ENCODE measurements at places on chromosomes 1 and 21.

GRCh38 chr1:150165622-150166612 is 16.2 kb downstream of the PLEKHO1 start:
- DNase-seq = no peak

DNA sequence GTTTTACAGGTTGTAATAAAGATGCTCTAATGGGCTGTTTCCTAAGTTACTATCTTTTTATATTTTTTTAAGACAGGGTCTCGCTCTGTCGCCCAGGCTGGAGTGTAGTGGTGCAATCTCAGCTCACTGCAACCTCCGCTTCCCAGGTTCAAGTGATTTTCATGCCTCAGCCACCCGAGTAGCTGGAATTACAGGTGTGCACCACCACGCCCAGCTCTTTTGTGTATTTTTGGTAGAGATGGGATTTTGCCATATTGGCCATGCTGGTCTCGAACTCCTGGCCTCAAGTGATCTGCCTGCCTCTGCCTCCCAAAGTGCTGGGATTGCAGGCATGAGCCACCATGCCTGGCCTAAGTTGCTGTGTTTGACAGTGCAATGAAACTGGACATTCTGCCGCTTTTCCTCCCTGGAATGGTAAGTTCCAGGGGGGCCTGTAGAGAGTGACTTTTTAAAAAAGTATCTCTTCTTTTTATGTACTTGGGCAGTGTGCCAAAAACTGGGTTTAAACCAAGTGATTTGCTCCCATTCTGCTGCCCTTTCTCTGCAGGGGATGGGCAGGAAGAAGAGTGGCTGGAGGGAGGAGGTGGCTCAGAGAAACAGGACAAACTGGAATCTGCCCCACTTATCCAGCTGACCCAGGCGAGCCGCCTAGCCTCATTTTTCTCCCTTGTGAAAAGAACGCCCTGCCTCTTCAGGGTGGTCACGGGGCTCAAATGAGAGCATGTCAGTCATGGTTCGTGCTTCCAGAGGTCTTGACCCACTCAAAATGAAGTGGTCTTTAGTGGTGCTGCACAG is 2.3 kb downstream of the SLC37A1 start:
- DNase-seq = no peak

DNA sequence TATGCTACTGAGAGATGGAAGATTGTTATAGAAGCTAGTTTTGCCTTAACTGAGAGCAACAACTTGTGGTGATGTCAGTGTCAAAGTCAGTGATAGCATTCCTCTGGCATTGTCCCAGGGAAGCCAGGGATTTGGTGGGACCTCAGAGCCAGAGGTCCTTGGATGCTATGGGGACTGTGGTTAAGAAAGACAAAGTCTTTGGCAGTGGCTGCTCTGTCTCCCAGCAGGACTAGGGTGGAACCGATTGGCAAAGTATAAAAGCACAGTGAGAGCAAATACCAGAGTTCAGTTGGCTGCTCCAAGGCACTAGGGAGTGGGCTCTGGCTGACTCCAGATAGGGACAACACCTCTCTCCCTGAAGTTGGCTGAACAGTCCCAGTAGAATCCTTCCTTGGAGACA is 104.8 kb downstream of the GDAP2 start:
- DNase-seq = no peak

DNA sequence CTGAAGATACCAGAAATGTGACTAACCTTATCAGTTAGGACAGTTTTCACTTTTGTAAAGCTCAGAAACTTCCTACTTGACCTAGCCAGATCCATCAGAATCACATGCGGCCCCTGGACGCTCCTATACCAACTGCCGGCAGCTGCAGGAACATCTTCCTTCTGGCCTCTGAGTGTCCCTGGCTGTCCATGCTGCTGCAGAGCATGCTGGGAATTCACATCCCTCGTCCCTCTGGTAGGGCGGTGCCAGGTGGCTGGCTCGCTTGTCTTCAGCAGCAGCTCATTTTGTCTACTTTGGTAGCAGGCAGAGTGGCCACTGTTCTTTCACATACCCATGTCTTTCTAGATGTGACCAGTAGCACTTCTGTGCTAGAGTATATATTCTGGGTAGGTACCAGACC is 34.4 kb downstream of the HHAT start:
- no peak for DNase-seq

DNA sequence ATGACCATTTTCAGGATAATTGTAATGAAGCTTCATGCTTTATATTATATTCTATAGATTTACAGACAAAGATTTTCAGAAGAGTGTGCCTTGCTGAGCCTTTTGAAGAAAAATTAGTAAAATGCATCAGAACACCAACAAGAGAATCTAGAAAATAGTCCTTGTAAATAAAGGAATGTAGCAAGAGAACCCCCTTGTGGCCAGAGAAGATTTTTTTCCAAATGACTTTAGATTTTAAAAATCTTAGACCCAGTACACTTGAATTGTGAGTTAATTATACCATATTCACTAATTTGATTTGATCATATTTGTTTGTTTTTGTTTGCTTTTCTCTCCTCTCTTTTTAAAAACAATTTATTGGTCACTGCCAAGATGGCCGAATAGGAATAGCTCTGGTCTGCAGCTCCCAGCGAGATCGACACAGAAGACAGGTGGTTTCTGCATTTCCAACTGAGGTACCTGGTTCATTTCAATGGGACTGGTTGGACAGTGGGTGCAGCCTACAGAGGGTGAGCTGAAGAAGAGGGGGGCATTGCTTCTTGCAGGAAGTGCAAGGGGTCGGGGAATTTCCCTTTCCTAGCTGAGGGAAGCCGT is 12.8 kb upstream of the IFI44L start:
- DNase-seq = no peak

DNA sequence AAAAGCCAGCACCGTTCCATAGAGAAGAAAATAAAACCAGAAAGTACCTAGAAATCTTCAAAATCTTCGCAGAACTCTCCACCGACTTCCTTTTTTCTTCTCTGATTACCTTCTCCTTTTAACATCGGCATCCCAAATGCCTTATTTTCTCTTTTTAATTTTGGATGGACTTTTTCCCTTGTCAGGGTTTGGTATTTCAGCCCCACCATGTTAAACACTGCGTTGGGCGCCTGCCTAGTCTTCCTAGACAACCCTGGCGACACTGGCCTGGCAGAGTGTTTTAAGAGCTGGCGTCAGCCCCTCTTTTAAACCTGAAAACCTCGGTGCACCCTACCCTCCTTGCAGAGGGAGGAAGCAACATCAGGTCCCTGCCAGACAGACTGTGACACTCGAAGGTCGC is 66.0 kb upstream of the EFHD2 start:
- DNase-seq = no peak

- DNase-seq = no peak
These were observed 301.0 kb downstream of the GRIK1 start for GRCh38 chr21:29638761-29639327.
